ENCODE measurements at places on chromosomes 1 and 21. TPM values are rescaled to one million over a fixed set of nuclear protein-coding genes. Genes with fewer than 3 reads are reported as not detected.

GCSAML gene
- total RNA-seq: not detected

OR2L3 gene
- total RNA-seq: not detected

GRCh38 chr1:192266645-192267044, 50.1 kb upstream of the RGS21 start:
- DNase-seq: no peak

GRCh38 chr1:233465745-233466343, 138.3 kb downstream of the MAP3K21 start:
- DNase-seq: no peak

USH2A gene
- total RNA-seq: 0.04 TPM

GRCh38 chr1:17168091-17168876, 36.6 kb upstream of the PADI1 start:
- no peak for DNase-seq

DNA sequence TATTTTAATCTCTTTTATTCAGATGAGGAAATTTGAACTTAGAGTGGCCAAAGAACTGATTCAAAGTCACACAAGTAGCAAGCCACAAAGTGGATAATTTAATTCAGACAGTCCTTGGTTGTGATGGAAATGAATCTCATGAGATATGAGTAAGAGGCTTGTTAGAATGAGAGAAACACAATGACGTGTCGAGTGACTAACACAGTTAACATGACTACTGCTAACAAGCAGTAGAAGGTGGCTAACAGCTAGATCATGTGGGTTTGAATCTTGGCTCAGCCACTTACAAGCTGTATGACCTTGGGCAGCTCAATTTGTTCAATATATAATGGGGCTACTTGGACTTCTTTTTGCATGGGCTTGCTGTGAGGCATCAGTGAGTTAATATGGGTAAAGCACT, 104.5 kb upstream of the LMO4 start:
- DNase-seq: no peak

GRCh38 chr1:65253800-65254319, 55.5 kb upstream of the DNAJC6 start:
- no peak for DNase-seq

DNA sequence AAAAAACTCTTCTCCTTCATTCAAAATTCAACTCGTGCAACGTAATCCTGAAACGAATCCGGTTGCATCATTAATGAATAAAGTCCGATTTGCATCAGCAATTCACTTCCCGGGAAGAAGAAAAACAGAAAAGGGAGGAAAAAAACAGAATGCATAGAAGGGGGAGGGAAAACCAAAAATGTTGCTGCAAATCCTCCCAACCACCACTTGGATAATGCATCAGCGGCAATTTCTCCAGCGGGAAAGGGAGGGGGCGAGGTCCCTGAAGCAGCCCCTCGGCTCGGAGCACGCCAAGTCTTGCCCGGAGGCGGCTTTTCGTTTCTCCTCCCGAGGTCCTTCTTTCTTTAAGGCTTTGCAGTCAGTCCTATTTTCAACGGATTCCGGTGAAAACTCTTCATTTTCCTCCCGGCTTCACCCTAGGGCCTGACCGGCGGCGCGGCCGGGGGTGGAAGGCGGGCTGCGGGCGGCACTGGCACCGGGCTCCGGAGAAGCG, 723 bp downstream of the CDC42BPA start:
- DNase-seq: peak; percentile 17

GRCh38 chr21:34630536-34631143, 15.7 kb upstream of the RCAN1 start:
- DNase-seq: no peak

OLFML3 gene
- 55.3 TPM for total RNA-seq

DNA sequence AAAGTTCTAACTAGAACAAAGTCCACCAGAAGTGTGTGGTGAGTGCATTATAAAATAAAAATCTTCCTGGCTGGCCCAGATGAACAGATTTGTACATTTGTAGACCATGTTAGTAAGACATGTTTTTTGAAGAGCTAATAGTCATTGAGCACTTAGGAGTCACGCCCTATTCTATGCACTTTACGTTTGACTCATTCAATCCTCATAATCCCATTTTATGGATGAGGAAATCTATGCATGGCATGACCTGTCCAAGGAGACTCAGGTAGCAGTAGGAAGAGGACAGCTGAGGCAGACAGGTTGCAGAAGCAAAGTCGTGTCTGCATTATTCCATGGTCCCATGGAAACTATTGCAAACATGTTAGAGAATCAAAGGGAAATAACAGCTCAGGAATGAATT, 30.3 kb upstream of the LPAR3 start:
- no peak for DNase-seq

DNA sequence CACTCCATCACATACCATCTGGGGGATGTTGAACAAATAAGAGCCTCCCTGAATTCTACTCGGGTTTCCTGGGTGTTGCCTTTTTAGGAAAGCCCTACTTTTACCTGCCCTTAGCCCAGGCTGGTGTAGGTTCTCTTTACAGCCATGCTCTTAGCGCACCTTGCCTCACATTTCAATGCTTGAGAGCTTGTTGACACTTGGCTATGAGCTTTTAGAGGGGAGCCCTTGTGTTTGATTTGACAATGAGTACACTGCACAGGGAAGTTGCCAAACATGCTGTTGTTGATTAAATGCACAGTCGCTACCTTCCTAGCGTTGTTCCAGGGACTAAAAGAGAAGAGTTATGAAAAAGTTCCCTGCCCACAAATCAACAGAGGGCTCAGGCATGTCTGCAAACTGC, 103.8 kb downstream of the TRABD2B start:
- no peak for DNase-seq

CEP104 gene
- 38.0 TPM for total RNA-seq

UBASH3A gene
- not detected for total RNA-seq

DNA sequence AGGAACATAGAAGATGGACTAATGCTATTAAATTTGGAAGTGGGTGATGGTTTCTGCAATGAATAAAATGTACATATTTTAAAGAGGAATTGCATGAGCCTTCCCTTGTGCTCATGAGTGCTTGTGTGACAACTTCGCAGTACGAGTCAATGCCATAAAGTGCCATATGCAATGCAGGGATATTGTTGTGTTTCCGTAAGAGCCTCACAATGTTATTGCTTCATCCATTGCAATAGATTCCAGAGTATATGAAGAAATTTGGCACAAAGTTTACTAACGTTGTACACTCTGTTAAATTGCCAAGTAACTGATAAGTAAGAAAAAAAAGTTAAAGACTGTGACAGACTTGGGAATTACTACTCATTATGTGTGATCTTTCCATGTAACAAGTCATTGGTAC, 22.3 kb downstream of the BTG3 start:
- no peak for DNase-seq

EVA1B gene
- total RNA-seq: 10.3 TPM

GRCh38 chr1:99820546-99820945, 29.6 kb upstream of the AGL start:
- no peak for DNase-seq

- peak; percentile 70 for DNase-seq
Measured at GRCh38 chr1:56578963-56579875, at the start of gene PLPP3. Gene PLPP3 (minus strand): TSS chr1:56579563. CDS start chr1:56579016, 547 bp downstream.

GRCh38 chr1:41138549-41138948, 103.6 kb downstream of the SCMH1 start:
- DNase-seq: no peak

DNA sequence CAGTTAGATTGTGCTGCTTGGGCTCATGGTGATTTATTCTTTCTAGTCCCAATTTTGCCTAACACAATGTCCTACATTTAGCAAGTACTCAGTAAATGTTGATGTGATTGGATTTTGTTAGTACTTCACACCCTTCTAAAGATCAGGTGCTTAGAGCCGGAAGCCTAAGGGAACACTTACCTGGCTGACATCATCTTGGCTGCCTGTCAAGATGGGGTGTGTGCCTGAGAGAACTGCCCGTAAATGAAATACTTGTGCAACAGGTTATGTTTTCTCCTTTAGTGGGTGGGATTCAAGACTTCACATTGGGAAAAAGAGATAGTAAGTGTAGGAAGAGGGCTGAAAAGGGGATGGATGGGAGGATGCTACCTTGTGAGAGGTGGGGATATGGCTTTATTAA, 75.5 kb upstream of the MACF1 start:
- DNase-seq: no peak

DNA sequence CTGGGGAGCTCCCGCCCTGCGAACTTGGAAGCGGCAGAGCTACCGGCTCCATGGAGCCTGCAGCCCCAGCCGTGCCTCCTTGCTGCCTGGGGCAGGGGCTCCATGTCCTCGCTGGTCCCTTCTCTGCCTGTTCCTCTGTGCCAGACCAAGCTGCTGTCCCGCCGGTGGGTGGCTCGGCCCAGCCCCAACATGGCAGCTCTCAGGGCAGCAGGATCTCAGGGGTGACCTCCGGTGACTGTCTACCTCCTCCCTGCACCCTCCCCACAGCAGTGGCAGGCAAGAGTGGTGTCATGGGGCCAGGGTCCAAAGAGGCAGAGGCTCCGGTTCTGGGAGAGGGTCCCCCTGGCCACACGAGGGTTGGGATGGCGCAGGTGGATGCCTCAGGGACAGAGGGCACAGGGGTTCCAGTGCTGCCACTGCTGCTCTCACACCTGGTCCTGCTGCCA, 45.8 kb downstream of the ATP6V1G3 start:
- DNase-seq: no peak

GRCh38 chr1:182977480-182977879, 24.5 kb upstream of the SHCBP1L start:
- DNase-seq: no peak

ICOSLG gene
- total RNA-seq: 6.7 TPM

GRCh38 chr1:175927944-175928343, 184.5 kb upstream of the TNR start:
- DNase-seq: no peak

OR2M2 gene
- total RNA-seq: not detected

DIO1 gene
- not detected for total RNA-seq

GRCh38 chr21:17613242-17613676, 558 bp upstream of the BTG3 start:
- DNase-seq: no peak

LHX4 gene
- total RNA-seq: 4.9 TPM

CLDN17 gene
- total RNA-seq: not detected

C1orf198 gene
- 45.3 TPM for total RNA-seq

DNA sequence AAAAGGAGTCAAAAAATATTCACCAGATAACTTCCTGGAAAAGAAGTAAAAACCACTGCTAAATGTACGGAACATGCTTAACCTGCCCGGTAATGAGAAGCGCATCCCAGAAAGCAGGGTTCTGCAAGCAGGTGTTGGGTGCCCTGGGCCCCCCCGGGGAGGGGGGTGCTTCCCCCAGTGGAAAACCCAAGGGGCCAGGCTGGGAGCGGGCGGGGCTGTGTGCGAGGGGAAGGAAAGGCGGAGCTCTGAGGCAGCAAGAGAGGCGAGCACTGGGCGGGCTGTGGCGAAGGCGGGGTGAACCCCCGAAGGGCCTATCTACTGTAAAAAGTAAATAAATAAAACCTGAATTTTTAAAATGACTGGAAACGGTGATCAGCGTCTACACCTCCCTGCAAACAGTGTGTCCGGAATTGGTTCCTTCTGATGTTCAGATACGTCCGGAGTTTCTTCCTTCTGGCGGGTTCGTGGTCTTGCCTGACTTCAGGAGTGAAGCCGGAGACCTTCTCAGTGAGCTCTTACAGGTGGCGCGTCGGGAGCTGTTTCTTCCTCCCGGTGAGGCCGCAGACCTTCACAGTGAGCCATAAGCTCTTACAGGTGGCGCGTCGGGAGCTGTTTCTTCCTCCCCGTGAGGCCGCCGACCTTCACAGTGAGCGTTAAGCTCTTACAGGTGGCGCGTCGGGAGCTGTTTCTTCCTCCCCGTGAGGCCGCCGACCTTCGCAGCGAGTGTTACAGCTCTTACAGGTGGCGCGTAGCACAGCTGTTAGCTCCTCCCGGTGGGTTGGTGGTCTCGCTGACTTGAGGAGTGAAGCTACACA, 13.4 kb downstream of the FTCD start:
- no peak for DNase-seq

GJA5 gene
- 2.8 TPM for total RNA-seq

GRCh38 chr1:158087320-158087927, 93.3 kb upstream of the CD1D start:
- DNase-seq: peak; percentile 63

PRAMEF20 gene
- not detected for total RNA-seq

KCNQ4 gene
- 3.5 TPM for total RNA-seq

- DNase-seq: no peak
Measured at GRCh38 chr1:173048621-173049321, 2.0 kb downstream of the TNFSF18 start.

GRCh38 chr1:33143698-33144097, 38.1 kb downstream of the TRIM62 start:
- DNase-seq: no peak

DNA sequence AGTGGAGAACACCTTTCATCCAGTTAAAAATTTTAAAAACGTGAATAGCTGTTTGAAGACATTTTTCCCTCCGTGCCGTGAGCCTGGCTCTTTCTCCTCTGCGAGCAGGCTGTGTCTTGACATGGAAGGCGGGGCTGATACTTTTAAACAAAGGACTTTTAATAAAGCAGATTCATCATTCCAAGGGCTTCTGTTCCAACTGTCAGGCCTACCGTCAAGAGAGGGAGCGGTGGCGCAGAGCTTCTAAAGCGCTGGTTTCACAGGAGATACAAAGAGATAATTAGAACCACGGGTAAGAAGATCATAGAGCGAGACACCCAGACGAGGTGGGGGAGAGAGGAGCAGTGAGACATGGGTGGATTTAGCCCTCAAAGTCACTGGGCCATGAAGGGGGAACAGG, 247.4 kb upstream of the C1orf174 start:
- DNase-seq: no peak

TEKT2 gene
- 1.3 TPM for total RNA-seq

RPAP2 gene
- 27.5 TPM for total RNA-seq

Data from H1 (cell line).